Lower lobe of right lung (tissue), 2 donors: ENCODE measurements at places on chromosomes 12 and 14. TPM values are rescaled to one million over a fixed set of nuclear protein-coding genes. Genes with fewer than 3 reads are reported as not detected.

- no peaks in the 10 kb centered on the region for H3K27me3 ChIP-seq
- no peak overlapping the region for H3K4me3 ChIP-seq
- H3K36me3 ChIP-seq, result no peaks in the 10 kb centered on the region
- DNase-seq, result no peak
- H3K4me1 ChIP-seq, result peaks cover 46% of the 10 kb centered on the region
- no peak overlapping the region for H3K27ac ChIP-seq
Measured at GRCh38 chr12:51901121-51901817, 6.0 kb upstream of the ACVRL1 start.

- no peaks in the 10 kb centered on the region for H3K27me3 ChIP-seq
- peaks cover 11% of the 10 kb centered on the region for H3K4me1 ChIP-seq
- no peak overlapping the region for H3K27ac ChIP-seq
- no peak overlapping the region for H3K4me3 ChIP-seq
- no peaks in the 10 kb centered on the region for H3K36me3 ChIP-seq
- no peak for DNase-seq
Measured at GRCh38 chr14:22463763-22464173, 125.3 kb downstream of the DAD1 start.

- no peak overlapping the region for H3K4me3 ChIP-seq
- no peak for DNase-seq
- H3K27ac ChIP-seq, result no peak overlapping the region
- peaks cover 4% of the 10 kb centered on the region for H3K27me3 ChIP-seq
- no peaks in the 10 kb centered on the region for H3K36me3 ChIP-seq
- no peaks in the 10 kb centered on the region for H3K4me1 ChIP-seq
Measured at GRCh38 chr14:76123426-76124225, 28.1 kb upstream of the GPATCH2L start.

- H3K4me3 ChIP-seq, result no peak overlapping the region
- H3K4me1 ChIP-seq, result no peaks in the 10 kb centered on the region
- no peak overlapping the region for H3K27ac ChIP-seq
- H3K27me3 ChIP-seq, result no peaks in the 10 kb centered on the region
Measured at GRCh38 chr12:114998118-114998749, 314.3 kb upstream of the TBX3 start.

DNA sequence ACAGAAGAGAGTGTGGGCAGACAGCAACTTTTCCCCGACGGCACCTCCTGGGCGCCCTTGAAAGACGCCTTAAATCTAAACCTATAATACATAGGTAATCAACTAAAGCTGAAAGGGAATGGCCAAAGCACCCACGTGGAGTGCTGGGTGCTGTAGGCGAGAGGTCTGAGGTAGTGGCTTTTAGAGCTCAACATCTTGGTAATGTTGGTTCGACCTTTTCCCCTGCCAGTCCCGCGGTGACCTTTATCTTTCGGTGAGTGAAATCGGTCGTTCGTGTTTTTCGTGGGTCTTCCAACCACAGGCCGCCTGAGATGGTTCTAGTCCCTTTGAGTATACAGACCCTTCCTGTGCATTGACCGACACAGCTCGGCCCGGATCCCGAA is 9.1 kb downstream of the OR6S1 start:
- no peak overlapping the region for H3K27ac ChIP-seq
- peak overlapping the region; percentile 40 for H3K4me3 ChIP-seq
- H3K36me3 ChIP-seq, result no peaks in the 10 kb centered on the region
- peaks cover 26% of the 10 kb centered on the region for H3K4me1 ChIP-seq
- peaks cover 52% of the 10 kb centered on the region for H3K27me3 ChIP-seq

DNA sequence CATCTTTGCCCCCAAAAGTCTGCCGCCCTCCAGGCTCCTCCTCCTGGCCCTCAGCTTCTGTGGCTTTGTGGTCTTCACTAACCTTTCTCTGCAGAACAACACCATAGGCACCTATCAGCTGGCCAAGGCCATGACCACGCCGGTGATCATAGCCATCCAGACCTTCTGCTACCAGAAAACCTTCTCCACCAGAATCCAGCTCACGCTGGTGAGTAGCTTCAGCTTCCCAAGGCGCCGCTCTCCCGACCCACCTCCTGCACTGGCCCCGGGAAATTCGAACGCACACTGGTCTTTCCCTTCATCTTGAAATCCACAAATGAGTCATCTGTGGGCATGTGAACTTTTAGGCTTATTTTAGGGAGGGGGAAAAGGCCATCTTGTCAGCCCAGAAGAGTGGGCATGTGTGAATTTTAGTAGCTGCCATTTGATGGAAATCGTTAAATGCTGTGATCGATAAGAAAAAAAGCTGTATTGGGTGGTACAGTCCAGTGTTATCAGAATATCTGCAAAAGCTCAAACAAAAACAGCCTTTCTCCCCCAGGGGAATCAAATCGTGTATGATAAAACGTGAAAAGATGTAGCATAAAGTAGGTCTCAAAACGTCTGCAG is 700 bp downstream of the SLC35E3 start:
- peak overlapping the region; percentile 71 for H3K4me3 ChIP-seq
- no peaks in the 10 kb centered on the region for H3K27me3 ChIP-seq
- H3K36me3 ChIP-seq, result peaks cover 19% of the 10 kb centered on the region
- H3K27ac ChIP-seq, result peak overlapping the region; percentile 80

DNA sequence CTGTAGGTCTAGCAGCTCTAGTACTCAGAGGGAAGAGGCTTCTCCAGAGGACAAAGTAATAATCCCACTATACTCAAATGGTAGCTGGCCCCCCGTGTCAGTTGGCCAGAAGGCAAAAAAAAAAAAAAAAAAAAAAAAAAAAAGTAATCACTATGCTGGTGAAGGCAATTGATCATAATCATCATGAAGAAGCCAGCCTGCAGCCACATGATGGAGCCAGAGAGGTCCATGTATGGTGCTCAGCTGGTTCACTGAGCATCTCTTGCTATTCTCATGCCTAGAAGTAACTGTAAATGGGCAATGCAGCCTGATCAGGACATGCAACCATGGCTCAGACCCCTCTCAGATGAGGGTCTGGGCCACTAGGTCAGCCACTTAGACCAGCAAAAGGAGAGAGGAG is 378.8 kb downstream of the MED13L start:
- H3K27me3 ChIP-seq, result no peaks in the 10 kb centered on the region
- no peaks in the 10 kb centered on the region for H3K36me3 ChIP-seq
- no peaks in the 10 kb centered on the region for H3K4me1 ChIP-seq
- no peak overlapping the region for H3K27ac ChIP-seq
- no peak overlapping the region for H3K4me3 ChIP-seq

- peaks cover 94% of the 10 kb centered on the region for H3K27me3 ChIP-seq
- DNase-seq, result no peak
- H3K4me1 ChIP-seq, result peaks cover 12% of the 10 kb centered on the region
- H3K4me3 ChIP-seq, result peak overlapping the region; percentile 44
Measured at GRCh38 chr12:102958073-102958829, 777 bp downstream of the ASCL1 start.

- H3K27ac ChIP-seq, result no peak overlapping the region
- no peaks in the 10 kb centered on the region for H3K27me3 ChIP-seq
- H3K4me3 ChIP-seq, result no peak overlapping the region
- H3K4me1 ChIP-seq, result peaks cover 4% of the 10 kb centered on the region
- no peaks in the 10 kb centered on the region for H3K36me3 ChIP-seq
- no peak for DNase-seq
Measured at GRCh38 chr14:53174918-53175317, 21.8 kb upstream of the DDHD1 start.

- H3K27me3 ChIP-seq, result no peaks in the 10 kb centered on the region
- peaks cover 62% of the 10 kb centered on the region for H3K36me3 ChIP-seq
- DNase-seq, result no peak
- no peak overlapping the region for H3K27ac ChIP-seq
- no peaks in the 10 kb centered on the region for H3K4me1 ChIP-seq
Measured at GRCh38 chr12:122996188-122996601, 15.7 kb downstream of the ARL6IP4 start.

DNA sequence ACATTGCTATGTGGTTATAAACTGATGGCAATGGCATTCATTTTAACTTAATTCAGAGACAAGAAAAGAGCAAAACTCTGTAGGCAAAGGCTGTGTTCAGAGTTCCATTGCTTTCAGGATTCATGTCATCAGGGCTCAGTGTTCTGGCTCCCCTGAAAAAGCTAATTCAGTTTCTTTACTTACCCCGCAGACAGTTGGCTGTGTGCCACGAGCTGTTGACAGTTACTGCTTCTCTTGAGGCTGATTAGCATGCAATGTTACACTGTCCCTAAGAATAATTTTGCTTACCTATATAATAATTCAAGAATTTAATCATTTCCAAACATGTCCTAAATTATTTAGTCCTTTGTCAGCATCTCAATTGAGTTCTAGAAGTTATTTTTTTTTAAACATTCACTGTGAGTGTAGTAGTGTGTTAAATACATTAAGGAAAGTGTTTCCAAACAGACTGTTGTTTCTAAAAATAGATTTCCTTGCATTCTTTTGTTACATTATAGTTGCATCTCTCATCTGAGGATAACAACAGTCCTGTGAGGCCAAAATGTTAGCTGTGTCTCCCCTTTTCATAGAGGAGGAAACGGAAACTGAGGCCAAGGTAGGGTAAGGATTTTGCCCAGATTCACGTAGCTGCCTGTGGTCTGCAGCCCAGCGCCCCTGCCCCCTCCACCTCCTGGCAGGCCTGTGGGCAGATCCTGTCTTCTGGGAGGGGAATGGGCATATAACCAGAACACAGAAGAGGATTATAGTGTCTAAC is 98.6 kb downstream of the PELI2 start:
- H3K4me3 ChIP-seq, result no peak overlapping the region
- H3K27ac ChIP-seq, result no peak overlapping the region
- no peaks in the 10 kb centered on the region for H3K27me3 ChIP-seq

DNA sequence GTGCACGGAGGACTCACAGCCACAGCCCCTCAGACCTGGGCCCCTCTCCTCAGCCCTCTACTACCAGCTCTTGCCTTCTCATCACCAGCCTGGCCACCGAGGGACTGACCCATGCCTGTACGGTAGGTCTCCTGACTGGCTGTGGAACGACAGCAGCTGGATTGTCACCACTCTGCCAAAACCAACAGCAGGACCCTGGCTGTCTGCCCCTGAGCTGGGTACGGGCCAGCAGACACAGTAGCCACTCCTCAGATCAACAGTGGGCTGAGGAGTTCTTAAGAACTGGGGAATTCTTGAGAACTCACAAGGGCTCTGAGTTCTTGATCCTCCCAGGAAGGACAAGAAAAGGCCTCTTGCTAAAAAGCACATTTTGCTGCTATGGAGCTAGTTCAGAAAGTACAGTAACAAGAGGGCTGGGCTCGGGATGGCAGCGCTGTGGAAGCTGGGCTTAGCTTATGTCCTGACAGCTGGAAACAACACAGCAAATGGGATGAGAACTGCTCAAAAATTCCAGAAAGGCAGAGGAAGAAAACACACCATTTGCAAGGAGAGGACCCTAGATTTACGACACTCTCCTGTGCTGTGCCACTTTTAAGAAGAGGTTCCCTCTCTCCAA is 176.4 kb downstream of the ANO2 start:
- no peak overlapping the region for H3K27ac ChIP-seq
- no peaks in the 10 kb centered on the region for H3K27me3 ChIP-seq
- H3K4me1 ChIP-seq, result peaks cover 21% of the 10 kb centered on the region
- no peak overlapping the region for H3K4me3 ChIP-seq

- H3K27me3 ChIP-seq, result no peaks in the 10 kb centered on the region
- H3K4me3 ChIP-seq, result no peak overlapping the region
Measured at GRCh38 chr14:67999290-67999689, 179.7 kb downstream of the RAD51B start.

DNA sequence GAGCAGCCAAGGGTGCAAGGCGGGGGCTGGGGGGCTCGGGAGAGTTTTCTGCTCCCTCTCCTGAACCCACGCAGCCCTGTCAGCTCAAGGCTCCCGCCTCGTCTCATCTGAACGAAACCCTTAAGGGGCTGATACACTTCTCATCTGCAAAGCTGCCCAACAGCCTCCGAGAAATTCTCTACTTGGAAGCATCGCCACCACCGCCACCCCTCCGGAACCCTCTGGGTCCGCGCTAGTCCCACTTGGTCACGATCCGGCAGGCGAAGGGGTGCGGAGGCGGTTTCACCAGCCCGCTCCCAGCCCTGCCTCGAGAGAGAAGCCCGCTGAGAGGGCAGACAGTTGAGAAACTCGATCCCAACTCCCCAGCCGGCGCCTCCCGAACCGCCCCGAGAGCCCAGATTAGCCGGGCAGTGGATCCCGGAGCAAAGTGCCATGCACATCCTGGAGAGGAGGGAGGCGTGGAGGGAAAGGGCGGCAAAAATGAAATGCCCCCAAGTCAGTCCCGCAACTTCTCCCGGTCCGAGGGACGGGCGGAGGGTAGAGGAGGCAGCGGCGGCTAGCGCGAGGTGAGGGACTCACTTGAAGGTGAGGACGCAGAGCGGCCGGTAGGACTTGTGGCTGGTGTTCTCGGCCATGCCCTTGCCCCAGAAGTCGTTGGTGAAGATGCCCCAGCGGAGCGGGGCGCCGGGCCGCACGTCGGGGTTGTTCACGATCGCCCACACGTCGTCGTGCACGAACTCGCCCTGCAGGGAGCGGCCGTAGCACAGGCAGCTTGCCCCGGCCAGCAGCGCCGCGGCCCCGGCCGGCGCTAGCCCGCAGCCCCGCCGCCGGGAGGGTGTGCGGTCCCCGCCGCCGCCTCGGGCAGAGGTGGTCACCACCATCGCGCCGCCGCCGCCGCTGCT is 620 bp downstream of the TMTC1 start:
- H3K27me3 ChIP-seq, result peaks cover 13% of the 10 kb centered on the region
- DNase-seq, result peak; percentile 53
- H3K27ac ChIP-seq, result peak overlapping the region; percentile 65
- peak overlapping the region; percentile 70 for H3K4me3 ChIP-seq
- no peaks in the 10 kb centered on the region for H3K36me3 ChIP-seq

NGB gene
- total RNA-seq, result not detected

LRTM2 gene
- not detected for total RNA-seq

TAMALIN gene
- total RNA-seq, result 85.5 TPM

C14orf132 gene
- 44.8 TPM for total RNA-seq

GARIN6 gene
- total RNA-seq, result not detected

TAS2R8 gene
- total RNA-seq, result not detected

PCED1B gene
- 13.4 TPM for total RNA-seq

UNG gene
- total RNA-seq, result 20.5 TPM
